Glomerular endothelial cell (primary cell): ENCODE measurements at places on chromosomes 2 and 18.

DNA sequence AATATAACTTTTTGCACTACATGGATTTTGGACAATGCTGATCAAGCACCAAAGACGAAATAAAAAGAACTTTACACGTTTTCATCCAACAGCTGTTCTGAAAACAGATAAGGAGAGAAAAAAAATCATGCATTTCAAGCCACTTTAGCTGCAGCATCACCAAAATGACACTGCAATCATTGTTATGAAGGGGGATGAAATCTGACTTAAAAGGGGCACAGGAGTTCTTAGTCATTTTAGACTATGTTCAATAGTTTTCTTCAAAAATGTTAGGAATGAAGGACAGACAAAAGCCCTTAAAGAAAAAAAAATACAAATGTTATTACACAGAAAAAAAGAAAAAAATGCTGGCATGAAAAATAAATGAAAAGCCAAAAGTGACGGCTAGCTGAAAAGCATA lies 71.2 kb downstream of the CUL3 start:
- no peak for DNase-seq

DNA sequence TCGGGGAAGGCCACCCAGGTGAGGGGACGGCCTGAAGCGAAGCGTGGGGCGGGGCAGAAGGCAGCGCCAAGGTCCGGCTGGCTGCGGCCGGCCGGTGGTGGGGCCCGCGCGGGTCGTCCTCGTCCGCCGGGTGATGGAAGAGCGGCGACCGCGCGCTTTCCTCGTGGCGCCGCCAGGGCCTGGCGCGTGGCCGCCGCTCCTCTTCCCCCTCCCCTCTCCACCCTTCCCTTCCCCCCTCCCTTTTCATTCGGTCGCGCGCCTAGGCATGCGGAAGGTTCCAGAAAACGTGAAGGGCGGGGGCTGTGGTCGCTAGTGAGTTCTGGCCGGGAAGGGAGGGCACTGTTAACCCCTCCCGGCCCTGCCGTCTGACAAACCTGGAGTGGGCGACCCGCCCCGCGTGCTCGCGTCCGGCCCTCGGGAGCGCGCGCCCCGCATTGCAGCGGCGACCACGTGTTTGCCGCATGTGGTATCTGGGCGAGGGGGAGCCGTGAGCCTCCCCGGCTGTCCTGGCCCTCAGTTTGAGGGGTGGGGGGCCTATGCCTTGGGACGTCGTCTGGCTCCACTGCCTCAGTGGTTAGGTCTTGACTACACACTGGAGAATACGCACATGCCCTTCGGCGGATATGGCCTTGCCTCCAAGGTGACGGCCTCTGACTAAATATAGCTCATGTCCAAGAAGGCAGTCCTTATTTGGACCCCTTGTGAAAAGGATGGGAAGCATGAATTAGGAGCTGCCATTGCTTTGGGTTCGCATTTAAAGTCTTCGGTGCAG lies 579 bp downstream of the MAT2A start:
- DNase-seq = no peak

GRCh38 chr2:149902081-149902480 lies 314.5 kb upstream of the MMADHC start:
- no peak for DNase-seq

DNA sequence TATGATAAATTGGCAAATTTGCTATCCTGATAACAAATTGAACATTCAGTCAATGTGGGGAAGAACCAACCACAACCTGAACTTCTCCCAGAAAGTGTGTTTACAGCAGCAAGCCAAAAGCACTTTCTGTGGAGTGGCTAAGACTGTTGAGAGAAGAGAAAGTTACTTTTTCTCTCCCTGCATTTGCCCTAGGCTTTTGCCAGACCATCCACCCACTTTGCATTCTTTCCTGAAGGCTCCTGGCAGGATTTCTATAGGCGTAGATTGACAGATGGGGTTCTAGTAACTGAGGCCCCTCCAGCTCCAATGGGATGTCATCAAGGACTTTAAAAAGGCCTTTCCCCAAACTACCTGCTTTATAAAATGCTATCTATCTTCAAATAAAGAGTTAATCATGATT lies 215.2 kb downstream of the GULP1 start:
- no peak for DNase-seq

GRCh38 chr2:45354776-45355175 lies 256.3 kb downstream of the SRBD1 start:
- DNase-seq = no peak

DNA sequence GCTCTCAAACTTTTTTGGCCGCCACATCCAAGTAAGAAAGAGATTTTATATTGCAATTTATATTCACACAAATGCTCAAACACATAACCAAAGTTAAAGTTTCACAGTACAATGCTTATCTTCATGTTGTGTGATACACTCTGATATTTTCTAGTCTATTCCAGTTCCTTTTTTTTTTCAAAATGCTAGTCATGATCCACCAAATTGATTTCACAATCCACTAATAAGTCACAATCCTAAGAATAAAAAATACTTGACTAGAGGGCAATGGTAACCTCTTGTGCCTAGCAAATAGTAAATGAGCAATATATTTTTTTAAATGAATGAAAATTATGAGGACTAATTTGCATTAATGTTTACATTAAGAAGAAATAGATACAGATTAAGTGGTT lies 5.8 kb upstream of the PTPN4 start:
- DNase-seq = no peak

DNA sequence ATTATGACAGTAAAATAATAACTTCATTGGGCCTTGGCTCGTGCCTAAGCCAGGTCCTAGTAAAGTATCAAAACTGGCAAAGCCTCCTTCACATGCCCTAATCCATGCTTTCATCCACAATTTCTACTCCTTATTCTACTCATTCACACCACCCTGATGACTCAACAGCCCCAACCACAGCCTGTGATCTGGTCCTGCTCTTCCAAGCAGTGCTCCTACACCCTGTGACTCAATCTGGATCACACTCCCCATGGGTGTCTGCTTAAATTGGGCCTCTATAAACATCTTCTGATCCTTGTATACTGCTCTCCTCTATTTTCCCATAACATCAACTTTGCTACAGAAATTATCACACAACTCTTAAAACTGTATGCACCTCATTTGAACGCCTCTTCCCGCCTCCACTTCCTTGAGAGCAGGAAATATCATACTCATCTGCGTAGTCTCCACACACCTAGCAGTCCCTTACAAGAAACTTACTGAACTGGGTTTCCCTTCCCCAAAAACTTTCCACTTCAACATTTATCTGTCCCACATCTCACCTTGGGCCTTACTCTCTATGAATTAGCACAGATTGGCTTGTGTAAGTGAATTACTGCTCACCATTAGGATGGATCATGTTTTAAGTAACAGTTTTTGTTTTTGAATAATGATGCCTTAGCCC lies 15.9 kb downstream of the GTF3C3 start:
- DNase-seq = no peak

DNA sequence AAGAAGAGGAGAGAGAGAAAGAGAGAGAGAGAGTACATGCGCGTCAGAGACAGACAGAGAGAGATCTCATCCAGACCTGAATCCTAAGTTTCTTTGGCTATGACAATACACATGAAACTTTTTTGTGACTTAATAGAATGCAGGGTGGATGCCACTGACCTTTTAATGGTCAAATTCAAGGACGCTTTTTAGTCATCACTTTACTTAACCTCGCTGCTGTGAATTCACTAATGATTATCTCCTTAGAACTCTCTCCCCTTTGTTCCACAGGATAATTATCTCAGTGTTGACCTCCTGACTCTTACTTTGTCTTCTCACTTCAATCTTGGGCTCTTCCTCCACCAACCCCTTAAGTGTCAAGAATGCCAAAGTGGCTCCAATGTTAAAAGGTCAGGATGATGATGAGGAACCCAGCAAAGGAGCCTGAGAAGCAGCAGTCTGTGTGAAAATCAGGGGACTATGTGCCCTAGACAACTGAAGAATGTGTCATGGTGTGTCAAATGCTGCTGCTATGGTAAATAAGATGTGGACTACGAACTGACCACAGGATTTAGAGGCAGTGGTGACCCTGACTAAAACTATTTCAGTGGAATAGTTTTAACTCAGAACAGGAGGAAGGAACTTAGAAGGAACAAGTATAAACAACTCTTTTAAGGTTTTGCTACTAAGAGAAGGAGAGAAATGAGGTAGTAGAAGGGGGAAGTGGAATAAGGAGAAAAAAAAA lies 382.1 kb downstream of the ZEB2 start:
- DNase-seq = no peak

GRCh38 chr18:555705-556457 lies 24.3 kb upstream of the CETN1 start:
- DNase-seq = no peak
